SHP77 (cell line): ENCODE measurements at places on chromosomes 16 and 17.

- peak; percentile 68 for DNase-seq
These were observed 11.5 kb upstream of the SRCIN1 start for GRCh38 chr17:38617074-38617860.

DNA sequence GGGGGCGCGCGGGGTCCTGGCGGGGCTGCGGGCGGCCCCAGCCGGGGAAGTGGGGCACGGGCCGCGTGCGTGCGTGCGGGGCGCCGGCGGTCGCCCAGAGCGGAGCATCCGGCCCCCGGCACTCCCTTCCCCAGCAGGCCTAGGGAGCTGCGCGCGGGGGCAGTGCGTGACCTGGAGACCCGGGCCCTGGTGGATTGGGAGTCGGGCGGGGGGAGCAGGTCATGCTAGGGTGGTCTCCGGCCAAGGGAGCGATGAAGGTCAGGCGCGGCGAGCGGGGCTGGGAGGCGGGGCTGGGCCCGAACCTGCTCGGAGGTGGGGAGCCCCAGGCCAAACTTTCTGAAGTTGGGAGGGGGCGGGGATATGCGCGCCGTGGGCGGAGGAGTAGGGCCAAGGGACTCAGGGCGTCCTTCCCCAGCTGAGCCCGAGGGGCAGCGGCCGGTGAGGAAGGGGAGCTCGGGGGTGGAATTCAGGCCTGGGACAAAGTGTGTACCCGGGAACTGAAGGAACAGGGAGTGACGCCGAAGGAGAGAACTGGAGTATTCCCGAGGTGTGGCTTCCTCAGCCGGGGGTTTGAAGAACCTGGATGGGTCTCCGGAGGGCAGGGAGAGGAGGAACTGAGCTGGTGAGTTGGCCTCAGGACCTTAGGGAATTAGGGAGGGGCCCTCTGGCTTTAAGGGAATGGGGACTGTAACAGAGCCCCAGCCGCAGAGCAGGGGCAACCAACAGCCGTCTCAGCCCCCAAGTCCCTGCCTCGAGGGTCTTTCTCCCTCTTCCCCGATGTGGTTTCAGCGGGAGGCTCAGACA lies 589 bp downstream of the XYLT2 start:
- no peak for DNase-seq

GRCh38 chr16:52727441-52727840 lies 180.5 kb upstream of the TOX3 start:
- no peak for DNase-seq

GRCh38 chr16:81560979-81561657 lies 116.5 kb downstream of the CMIP start:
- no peak for DNase-seq

- DNase-seq: no peak
These were observed 23.6 kb downstream of the SEZ6 start for GRCh38 chr17:28982131-28982793.

GRCh38 chr17:59842901-59843652 lies 49.7 kb downstream of the TUBD1 start:
- no peak for DNase-seq

DNA sequence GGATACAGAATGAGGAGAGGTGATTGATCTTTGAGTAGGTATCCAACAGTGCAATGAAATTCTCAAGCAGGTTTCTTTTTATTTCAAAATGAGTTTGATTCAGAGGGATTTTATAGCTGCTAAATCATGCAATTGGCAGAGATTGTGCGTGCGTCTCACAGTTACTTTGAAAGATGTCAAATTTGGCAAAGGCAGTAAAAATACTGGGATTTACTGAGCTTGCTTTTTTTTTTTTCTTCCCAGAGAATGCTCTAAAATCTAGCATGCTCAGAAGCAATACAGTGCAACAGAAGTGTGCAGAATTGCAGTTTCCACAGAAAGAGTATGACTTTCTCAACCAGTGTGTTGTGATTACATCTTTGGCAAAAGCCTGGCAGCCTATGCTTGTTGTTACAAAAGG lies 410.7 kb upstream of the GOT2 start:
- no peak for DNase-seq
